ENCODE measurements at places on chromosomes 16 and 17.

- DNase-seq: no peak
Measured at GRCh38 chr16:83258366-83258928, 549.3 kb upstream of the HSBP1 start.

DNA sequence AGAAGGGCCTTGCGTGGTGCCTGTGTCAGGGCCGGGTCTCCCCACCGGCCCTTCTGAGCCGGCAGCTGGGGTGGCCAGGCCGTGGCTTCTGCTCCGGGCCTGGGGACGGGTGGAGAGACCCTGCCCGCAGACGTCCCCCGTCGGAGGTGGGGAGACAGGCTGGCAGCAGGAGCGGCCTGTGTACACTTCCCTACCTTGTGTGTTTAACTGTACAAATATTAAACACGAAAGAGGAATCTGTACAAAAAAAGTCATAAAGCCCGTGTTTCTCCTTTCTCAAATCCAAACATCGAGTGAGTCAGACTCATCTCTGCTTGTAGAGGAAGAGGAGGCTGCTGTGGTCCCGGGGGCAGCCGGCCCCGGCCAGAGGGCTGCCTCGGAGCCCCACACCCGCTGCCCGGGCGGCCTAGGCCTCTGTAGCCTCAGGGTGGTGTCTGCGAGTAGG, 2.0 kb downstream of the CACNA1H start:
- DNase-seq: no peak

DNA sequence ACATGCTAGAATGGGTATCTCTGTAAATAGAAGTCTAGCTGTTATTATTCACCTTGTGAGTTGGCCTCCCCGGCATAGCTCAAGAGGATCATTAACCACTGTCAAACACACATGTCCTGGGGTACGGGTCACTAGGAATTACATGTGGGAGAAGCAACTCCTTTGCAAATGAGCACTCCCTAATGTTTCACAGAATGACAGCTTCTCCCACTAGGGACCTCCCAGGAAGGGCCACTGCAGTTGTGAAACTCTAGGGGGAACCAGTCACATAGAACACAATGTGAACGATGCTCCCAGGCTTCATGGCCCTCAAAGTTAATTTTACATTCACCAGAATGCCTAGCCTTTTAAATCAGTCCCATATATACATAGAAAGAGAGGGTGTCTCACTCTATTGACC, 12.4 kb upstream of the ZNF19 start:
- no peak for DNase-seq

- no peak for DNase-seq
Measured at GRCh38 chr16:63613701-63614100, 1508.2 kb downstream of the CDH11 start.

DNA sequence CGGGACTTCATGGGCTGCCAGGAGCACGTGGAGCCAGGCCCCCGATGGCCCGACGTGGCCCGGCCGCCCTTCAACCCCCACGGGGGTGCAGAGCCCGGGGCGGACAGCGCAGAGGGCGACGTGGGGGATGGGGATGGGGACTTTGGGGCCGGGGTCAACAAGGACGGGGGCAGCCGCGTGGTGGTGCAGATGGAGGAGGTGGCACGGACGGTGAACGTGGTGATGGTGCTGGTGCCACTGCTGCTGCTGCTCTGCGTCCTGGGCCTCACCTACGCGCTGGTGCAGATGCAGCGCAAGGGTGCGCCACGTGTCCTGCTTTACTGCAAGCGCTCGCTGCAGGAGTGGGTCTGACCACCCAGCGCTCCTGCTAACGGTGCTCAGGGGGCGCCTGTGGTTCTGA, 19.5 kb downstream of the MMP15 start:
- no peak for DNase-seq
